IPS DF 6.9 (cell line): ENCODE measurements at places on chromosomes 2 and 18.

DNA sequence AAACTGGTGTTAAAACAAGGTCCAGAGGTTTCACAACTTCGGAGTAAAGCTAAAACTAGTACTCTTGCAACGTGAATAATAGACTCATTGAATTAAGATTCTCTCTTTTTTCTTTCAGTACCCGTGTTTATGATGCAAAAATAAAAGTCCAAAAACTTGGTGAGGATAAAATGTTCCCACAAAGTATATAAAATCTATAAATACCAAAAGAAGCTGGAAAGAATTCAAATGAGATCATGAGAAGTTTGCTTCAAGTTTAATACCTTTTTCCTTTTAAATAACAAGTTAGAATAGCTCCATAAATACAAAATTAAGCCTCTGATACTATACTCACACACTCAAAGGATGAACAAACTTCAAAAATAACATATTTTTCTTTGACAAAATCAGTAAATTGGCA is 34.0 kb downstream of the METTL4 start:
- no peak for DNase-seq

- DNase-seq, result no peak
Observed at GRCh38 chr2:234958311-234958710, 6.5 kb downstream of the SH3BP4 start.

- DNase-seq, result no peak
Observed at GRCh38 chr2:100060875-100061274, 81.5 kb downstream of the AFF3 start.

GRCh38 chr2:30981096-30981495 is 157.1 kb downstream of the GALNT14 start:
- DNase-seq, result no peak

DNA sequence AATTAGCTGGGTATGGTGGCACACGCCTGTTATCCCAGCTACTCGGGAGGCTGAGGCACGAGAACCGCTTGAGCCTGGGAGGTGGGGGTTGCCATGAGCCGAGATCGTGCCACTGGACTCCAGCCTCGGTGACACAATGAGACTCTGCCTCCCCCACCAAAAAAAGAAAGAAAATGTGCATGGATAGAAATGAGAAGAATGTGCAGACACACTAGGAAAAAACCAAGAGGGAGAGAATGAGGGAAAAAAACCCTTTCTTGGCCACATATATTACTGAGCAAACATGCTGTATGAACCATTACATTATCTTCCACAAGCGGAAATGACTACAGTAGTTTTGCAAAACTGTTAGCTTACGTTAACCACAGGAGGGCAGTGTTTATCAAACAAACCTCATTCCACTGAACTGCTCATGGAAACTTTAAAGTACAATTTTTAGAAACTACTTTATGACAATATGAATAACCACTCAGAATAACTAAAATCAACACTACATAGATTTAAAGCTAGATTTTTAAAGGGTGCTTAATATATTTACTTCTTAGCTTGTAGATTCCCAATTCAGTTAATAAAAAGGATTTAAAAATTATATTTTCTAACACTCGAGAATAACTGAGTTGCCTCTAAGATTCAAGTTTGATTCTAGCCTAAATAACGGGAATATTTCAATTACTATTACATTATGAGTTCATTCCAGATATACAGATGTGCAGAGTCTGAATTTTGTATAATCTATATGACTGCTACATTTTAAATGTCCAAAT is 26.4 kb downstream of the ASXL2 start:
- DNase-seq, result no peak

DNA sequence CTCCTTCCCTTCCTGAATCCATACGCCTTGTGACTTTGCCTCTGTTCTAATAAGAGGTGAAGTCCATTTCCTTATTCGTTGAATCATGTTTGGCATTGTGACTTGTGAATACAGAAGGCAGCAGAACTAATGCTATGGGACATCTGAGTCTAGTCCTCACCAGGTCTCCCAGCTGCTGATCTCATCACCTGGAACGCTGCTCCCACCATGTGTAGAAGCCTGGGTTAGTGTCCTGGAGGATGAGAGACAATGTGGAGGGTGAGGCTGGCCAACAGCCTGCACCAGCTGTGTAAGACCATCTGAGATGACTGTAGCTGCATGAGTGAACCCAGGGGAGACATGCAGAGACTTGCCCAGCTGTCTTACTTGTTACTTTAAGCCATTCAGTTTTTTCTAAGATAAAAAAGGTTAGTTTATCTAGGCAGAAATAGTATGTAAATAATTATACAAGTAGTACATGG is 3.5 kb upstream of the HAAO start:
- no peak for DNase-seq

- no peak for DNase-seq
Observed at GRCh38 chr2:6824962-6825361, 40.7 kb downstream of the CMPK2 start.

DNA sequence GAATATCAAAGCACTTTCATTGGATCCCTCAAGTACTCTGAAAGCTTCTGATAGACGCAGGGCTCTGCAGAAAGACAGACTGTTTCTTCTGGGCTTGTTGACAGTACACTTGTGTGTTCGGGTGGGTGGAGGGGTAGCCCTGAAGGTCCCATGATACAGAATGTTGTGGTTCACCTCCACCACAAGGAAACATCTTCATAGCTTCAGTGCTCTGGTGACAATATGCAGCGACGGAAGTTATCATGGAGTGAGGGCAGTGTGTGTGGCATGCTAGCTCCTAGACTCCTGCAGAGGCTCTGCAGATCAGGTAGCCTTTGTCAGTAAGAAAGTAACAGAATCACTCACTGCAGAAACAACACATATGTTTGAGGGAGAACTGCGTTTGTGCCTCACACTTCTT is 90.7 kb downstream of the MEIS1 start:
- no peak for DNase-seq

DNA sequence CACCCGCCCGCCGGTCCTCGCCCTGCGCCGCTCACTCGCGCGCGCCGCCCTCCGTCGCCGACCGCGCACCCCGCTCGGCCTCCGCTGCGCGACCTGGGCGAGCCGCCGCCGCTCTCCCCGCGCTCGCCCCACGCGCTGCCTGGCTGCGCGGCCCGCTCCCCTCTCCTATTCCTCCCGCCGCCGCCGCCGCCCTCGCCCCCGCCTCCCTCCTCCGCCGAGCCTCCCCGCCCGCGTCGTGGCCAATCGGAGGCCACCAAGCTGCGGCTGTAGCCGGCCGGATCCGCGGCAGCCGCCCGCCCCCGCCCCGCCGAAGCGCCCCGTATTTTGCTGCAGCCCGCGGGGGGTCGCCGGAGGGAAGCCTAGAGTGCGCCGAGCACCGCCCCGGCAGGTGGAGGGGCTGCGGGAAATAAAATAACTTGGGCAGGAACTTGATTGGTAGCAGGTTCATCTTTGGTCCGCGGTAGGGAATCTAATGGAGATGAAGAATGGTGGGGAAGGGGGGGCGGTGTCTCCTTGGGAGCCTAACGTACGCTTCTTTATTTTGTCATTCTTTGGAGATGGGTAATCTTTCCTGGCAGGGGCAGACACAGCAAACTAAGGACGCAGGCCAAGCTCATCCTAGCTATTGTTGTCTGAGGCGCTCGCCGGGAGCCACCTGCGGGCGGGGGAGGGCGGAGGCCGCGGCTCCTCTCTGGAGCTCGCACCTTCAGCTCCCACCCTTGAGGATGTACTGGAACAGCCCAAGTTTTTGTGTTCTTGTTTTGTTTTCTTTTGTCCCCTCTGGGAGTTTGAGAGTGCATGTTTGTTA is 1.1 kb upstream of the CDH2 start:
- no peak for DNase-seq

- DNase-seq, result no peak
Observed at GRCh38 chr2:152097290-152097800, 1.5 kb downstream of the CACNB4 start.

- no peak for DNase-seq
Observed at GRCh38 chr18:35917043-35917442, 55.4 kb upstream of the RMP24 start.

DNA sequence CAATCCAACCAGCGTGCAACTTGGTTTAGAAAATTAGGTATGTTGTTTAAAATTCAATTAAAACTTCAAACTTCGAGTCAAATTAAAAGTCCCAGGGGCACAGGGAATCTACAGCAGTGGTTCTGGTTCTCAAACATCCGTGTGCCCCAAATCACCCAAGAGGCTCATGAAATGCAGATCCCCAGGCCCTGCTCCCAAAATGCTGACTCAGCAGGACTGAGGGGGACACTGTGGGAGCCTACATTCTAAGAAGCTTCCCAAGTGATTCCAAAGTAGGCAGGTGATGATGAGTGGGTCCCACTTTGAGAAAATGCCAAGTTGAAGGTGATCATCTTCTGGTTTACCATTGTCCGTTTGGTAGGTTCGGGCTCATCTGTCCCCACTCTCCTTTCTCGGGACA is 82.3 kb downstream of the GALNT14 start:
- DNase-seq, result no peak

DNA sequence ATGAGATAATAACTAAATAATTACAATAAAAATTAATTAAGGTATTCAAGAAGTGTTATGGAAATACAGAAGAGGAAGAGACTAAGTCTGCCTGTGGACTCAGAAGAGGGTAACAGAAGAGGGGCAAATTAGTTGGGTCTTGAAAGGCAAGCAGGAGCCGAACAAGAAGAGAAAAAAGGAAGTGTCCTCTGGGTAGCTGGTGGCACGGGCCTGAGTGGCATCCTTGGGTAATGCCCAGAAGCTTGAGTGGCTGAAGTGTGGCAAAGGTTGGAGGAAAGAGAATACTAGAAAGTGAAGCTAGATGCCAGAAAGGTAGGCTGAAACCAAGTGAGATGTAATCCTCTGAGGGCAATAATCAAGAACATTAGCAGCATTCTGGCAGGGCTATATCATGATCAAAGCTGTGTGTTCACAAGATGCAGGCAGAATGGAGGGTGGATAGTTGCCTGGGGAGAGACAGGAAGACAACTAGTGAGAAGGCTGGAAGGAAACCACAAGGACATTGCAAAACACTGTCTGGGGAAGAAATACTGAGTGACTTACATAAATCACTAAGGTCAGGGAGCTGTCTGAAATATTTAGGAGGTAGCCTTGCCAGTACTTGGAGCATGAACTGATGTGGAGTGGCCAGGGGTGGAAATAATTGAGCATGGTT is 16.2 kb downstream of the DOCK10 start:
- no peak for DNase-seq

DNA sequence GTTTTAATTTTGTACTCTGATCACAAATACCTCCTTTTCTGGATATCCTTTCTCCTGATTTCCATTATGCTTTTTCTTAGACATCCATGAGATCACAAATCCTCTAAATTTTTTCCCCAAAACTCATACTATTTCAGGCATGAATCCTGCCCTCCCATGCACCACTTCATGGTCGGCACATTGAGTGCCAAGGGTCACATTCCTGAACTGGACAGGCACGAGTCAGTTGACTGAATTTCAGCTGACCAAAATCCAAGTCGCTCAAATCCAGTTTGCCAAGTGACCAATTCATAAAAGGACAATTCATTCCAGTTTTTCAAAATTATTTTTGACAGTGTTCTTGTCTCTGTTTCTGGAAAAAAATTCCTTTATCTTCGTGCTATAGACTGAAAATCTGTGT is 22.1 kb downstream of the DYNAP start:
- no peak for DNase-seq

DNA sequence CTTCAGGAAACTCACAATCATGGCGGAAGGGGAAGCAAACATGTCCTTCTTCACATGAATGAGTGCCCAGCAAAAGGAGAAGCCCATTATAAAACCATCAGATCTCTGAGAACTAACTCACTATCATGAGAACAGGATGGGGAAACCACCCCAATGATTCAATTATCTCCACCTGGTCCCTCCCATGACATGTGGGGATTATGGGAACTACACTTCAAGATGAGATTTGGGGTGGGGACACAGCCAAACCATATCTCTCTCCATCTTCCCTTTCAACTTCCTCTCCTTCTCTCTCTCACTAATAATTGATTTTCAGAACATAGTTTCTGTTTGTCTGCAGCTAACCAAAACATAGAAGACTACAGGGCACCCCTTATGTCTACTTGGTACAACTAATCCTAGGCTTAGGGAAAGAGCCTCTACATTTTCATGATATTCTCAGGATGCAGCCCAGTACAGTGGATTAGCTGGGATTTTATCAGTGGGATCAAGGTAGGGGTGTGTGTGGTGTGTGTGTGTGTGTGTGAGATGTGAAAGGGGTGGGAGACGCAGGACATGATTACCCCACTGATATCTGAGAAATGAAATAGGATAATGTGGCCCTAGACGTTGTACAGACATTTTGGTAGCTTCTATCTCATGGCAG is 2.8 kb upstream of the ATF2 start:
- no peak for DNase-seq

DNA sequence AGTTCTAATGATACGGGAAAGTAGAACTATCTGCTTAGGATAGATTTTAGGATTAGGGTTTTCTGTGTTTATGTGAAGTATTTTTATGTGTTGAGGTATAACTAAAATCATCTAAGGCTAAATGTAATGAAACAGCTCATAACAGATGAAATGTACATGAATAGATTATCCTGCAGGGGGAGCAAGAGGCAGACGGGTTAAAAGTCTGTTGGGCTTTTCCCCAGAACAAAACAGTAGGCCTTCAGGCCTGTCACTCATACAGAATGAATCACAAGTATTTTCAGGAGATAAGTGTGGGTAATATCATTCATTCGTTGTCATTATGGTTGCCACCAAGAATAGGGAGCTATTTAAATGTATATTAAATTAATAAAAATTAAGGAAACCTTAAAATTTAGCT is 107.9 kb upstream of the IL1R2 start:
- no peak for DNase-seq

DNA sequence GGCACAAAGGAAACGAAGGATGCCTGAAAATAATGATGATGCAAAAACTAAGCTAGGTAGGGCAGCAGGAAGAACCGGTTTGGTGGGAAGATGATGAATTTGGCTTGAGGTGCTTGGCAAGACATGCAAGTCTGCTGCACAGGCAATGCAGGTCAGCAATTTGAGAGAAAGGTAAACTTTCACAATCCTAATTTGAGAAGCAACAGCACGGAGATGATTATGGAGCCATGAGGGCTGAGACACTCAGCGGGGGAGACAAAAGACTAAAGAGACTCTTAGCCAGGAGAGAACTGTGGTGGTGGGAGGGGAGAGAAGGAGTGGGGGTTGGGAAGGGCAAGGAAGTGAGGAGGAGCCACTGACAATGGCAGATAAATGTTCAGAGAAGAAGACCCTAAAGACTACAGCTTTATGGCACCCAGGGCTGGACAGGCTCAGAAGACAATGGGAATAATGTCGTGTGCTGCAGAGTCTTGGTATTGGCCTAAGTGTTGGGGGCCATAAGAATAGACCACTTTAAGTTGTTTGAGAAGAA is 19.4 kb upstream of the RNF149 start:
- no peak for DNase-seq

DNA sequence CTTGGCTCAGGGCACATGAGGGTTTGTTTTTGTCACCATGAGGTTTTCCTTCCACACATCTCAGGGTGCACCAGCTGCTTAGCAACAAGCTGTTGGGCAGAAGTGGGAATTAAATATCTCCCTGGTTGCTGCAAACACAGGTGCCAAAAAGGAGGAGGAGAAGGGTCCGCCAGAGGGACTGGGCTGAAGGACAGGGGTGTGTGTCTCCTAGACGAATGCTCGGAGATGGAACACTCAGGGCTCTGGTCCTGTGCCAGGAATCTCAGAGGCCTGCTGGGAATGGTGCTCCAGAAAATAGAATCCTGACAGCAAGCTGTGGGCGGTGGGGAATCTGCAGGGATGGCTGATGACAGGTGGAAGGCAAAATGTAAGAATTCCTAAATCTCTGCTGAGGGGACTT is 94.5 kb downstream of the VSNL1 start:
- DNase-seq, result no peak
